ENCODE measurements at places on chromosomes 4 and X. TPM values are rescaled to one million over a fixed set of nuclear protein-coding genes. Genes with fewer than 3 reads are reported as not detected.

The RBM3 gene
- 259 TPM for total RNA-seq

The STPG2 gene
- 0.30 TPM for total RNA-seq

The ZNF711 gene
- total RNA-seq = 1.2 TPM

The GLOD5 gene
- 1.1 TPM for total RNA-seq

The XPNPEP2 gene
- not detected for total RNA-seq

The SLC9B1 gene
- total RNA-seq = not detected

The DDX60 gene
- total RNA-seq = 22.6 TPM

The ADAMTS3 gene
- total RNA-seq = 3.2 TPM

The UGT2B11 gene
- not detected for total RNA-seq

The PAK3 gene
- total RNA-seq = not detected

The VCX2 gene
- total RNA-seq = not detected

The HSFX2 gene
- total RNA-seq = not detected

The SYN1 gene
- 0.66 TPM for total RNA-seq

The CNGA1 gene
- 0.91 TPM for total RNA-seq

The IL2 gene
- total RNA-seq = 1.0 TPM

The IRS4 gene
- not detected for total RNA-seq

The ATOH1 gene
- not detected for total RNA-seq
